Activated CD4-positive, alpha-beta T cell treated with anti-CD3 and anti-CD28 coated beads, Interleukin-2, amount 10 ng/mL, durations not matched to agents 24 days and 14 days (primary cell): ENCODE measurements at places on chromosomes 11 and 22. TPM values are rescaled to one million over a fixed set of nuclear protein-coding genes. Genes with fewer than 3 reads are reported as not detected.

ZNF143 gene
- total RNA-seq, result 38.6 and 39.2 TPM in 2 replicates

CXCR5 gene
- total RNA-seq, result 6.1 and 6.4 TPM in 2 replicates

SLN gene
- not detected in 2 replicates for total RNA-seq

E2F8 gene
- total RNA-seq, result 27.4 and 29.0 TPM in 2 replicates

SEC14L6 gene
- total RNA-seq, result not detected in 2 replicates

ELFN2 gene
- 0.07 and 0.09 TPM in 2 replicates for total RNA-seq

SOX6 gene
- total RNA-seq, result not detected in 2 replicates

RASD2 gene
- 0.09 TPM in 1 of 2 replicates, not detected in the other for total RNA-seq
